Cardiac muscle cell (in vitro differentiated cells and primary cell): ENCODE measurements at places on chromosomes 5 and 9. TPM values are rescaled to one million over a fixed set of nuclear protein-coding genes. Genes with fewer than 3 reads are reported as not detected.
A peak's percentile ranks its signal among the peaks of the same experiment; 100 is the strongest.

DNA sequence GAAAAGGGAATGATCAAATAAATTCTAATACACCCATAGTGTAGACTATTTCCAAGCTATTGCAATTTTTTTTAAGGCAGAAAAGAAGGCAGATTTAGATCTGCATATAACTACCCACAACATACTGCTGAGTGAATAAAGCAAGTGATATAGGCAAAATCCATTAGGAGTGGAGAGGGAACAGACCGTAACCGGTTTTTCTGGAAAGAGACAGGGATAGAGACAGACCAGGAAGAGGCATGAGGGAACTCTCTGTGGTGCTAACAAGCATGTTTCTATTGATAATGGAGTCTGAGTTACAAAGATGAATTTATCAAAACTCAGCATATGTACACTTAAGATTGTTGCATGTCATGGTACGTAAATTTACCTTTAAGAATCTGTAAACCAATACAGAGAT is 14.5 kb downstream of the ZDHHC21 start:
- no peak overlapping the region for H3K4me3 ChIP-seq
- no peaks in the 10 kb centered on the region for H3K27me3 ChIP-seq

DNA sequence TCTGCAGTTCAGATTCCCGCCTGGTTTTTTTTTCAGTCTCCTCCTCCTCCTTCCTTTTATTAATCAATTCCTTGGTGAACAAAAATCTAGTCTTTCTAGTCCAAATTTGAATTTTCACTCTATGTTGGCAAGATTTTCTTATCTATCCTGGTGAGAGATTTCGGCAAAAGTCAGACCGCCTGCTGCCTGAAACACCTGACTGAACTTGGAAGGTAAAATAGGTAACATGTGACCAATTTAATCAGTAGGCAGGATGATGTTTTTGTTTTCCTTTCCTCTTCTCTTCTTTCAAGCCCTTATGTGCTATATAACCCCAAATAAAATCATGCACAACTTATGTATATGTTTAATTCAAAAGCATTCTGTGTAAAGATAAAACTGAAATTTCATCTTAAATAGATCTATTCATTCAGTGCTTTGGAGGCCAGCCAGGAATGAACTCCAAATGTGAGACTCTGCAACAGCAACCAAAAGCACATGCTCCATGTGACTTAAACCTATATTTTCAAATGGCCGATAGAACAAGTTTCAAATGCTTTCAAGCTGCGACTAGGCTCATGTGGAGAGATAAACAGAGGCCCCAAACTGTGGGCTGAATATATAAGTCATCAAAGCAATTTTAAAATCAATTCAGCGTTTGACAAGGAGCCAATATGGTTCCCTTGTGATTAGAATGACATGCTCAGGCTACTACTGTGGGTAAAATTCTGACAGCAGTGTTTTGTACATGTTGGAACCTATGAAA is 100.4 kb upstream of the SEMA6A start:
- peak; percentile 1 for DNase-seq
- H3K4me3 ChIP-seq: no peak overlapping the region
- no peaks in the 10 kb centered on the region for H3K36me3 ChIP-seq
- no peaks in the 10 kb centered on the region for H3K4me1 ChIP-seq

- no peak for DNase-seq
- no peaks in the 10 kb centered on the region for H3K36me3 ChIP-seq
- H3K27me3 ChIP-seq: peaks cover 67% of the 10 kb centered on the region
Observed at GRCh38 chr9:81829195-81829882, 98.9 kb upstream of the SPATA31D4 start.

GRCh38 chr9:119675951-119676350 is 306.7 kb upstream of the BRINP1 start:
- no peaks in the 10 kb centered on the region for H3K4me1 ChIP-seq
- H3K27me3 ChIP-seq: no peaks in the 10 kb centered on the region
- no peak overlapping the region for H3K27ac ChIP-seq
- no peak for DNase-seq
- H3K4me3 ChIP-seq: no peak overlapping the region
- H3K36me3 ChIP-seq: no peaks in the 10 kb centered on the region

GRCh38 chr5:81316571-81316970 is 15.2 kb downstream of the ZCCHC9 start:
- H3K27me3 ChIP-seq: no peaks in the 10 kb centered on the region
- no peak overlapping the region for H3K27ac ChIP-seq
- no peak overlapping the region for H3K4me3 ChIP-seq
- no peaks in the 10 kb centered on the region for H3K4me1 ChIP-seq
- H3K36me3 ChIP-seq: peaks cover 23% of the 10 kb centered on the region
- no peak for DNase-seq

DNA sequence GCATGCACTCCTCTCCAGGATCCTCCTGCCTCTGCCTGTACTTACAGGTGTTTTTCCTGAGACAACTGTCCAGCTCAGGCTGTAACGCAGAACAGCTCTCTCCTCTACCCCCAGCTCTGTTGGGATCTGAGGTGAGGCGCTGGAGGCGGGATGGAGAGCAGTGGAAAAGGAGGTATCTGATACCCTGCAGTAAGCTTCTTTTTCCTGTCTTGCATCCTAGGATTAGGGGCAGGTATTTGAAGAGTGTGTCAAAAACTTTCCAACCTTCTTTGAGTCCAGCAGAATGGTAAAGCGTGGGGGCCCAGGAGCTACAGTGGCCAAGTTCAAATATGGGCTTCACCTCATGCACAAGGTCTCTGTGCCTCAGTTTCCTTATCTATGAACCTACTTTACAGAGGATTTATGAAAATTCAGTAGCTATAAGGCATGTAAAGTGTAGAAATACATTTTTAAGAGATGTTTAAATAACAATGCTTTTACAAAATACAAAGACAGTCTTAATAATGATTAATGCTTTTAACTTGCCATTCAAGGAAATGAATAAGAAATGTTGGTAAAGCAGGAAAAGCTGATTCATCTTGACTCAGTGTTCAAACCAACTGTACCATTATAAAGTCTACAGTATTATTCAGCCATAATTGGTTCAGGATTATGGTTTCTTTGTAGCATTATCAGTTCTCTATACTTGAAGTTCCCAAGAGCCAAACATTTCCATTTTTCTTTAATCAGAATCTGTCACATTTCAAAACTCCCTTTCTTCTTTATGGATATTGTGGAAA is 26.1 kb downstream of the MAP1B start:
- H3K27me3 ChIP-seq: no peaks in the 10 kb centered on the region
- DNase-seq: no peak
- no peak overlapping the region for H3K27ac ChIP-seq
- H3K36me3 ChIP-seq: no peaks in the 10 kb centered on the region
- H3K4me3 ChIP-seq: no peak overlapping the region

- H3K4me3 ChIP-seq: no peak overlapping the region
- no peaks in the 10 kb centered on the region for H3K4me1 ChIP-seq
- H3K27ac ChIP-seq: no peak overlapping the region
- no peaks in the 10 kb centered on the region for H3K36me3 ChIP-seq
Observed at GRCh38 chr5:156155598-156155997, 171.4 kb upstream of the SGCD start.

- no peaks in the 10 kb centered on the region for H3K4me1 ChIP-seq
- no peaks in the 10 kb centered on the region for H3K27me3 ChIP-seq
- H3K36me3 ChIP-seq: no peaks in the 10 kb centered on the region
- no peak overlapping the region for H3K4me3 ChIP-seq
- H3K27ac ChIP-seq: no peak overlapping the region
- no peak for DNase-seq
Observed at GRCh38 chr5:107063511-107063910, 607.2 kb downstream of the EFNA5 start.

DNA sequence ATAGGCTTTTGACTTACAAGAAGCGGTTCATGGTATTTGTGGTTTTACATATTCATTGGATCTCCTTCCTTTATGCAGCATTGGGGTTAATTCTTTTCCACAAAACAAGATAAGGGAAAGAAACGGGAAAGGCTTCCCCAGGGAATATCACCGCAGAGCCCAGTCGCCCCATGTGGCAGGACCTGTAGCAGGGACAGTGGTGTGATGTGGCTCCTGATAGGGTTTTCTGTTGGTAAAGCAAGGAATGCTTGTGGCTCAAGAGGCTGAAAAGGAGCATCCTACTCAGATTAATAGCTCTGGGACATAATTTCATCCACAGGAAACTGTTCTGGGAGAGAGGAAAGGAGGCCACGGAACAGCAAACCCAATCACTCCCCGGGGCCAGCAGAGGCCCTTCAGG is 699.9 kb downstream of the MTRR start:
- no peaks in the 10 kb centered on the region for H3K27me3 ChIP-seq
- peak; percentile 29 for DNase-seq
- no peaks in the 10 kb centered on the region for H3K4me1 ChIP-seq
- H3K36me3 ChIP-seq: no peaks in the 10 kb centered on the region
- no peak overlapping the region for H3K27ac ChIP-seq
- H3K4me3 ChIP-seq: no peak overlapping the region

The PDE6A gene
- 0.21 TPM in 1 of 2 replicates, not detected in the other for total RNA-seq

- no peak overlapping the region for H3K27ac ChIP-seq
- no peak overlapping the region for H3K4me3 ChIP-seq
- H3K36me3 ChIP-seq: no peaks in the 10 kb centered on the region
- peaks cover 8% of the 10 kb centered on the region for H3K27me3 ChIP-seq
- no peaks in the 10 kb centered on the region for H3K4me1 ChIP-seq
Observed at GRCh38 chr9:113154471-113154870, 3.7 kb downstream of the SLC31A2 start.

The F12 gene
- 3.4 and 4.6 TPM in 2 replicates for total RNA-seq

GRCh38 chr5:145903113-145903512 is 30.3 kb upstream of the GRXCR2 start:
- no peaks in the 10 kb centered on the region for H3K36me3 ChIP-seq
- no peaks in the 10 kb centered on the region for H3K4me1 ChIP-seq
- H3K27me3 ChIP-seq: no peaks in the 10 kb centered on the region
- H3K27ac ChIP-seq: no peak overlapping the region
- no peak for DNase-seq
- no peak overlapping the region for H3K4me3 ChIP-seq

GRCh38 chr9:16627521-16627920 is 242.9 kb downstream of the BNC2 start:
- H3K27ac ChIP-seq: no peak overlapping the region
- peaks cover 22% of the 10 kb centered on the region for H3K27me3 ChIP-seq
- DNase-seq: peak; percentile 25

DNA sequence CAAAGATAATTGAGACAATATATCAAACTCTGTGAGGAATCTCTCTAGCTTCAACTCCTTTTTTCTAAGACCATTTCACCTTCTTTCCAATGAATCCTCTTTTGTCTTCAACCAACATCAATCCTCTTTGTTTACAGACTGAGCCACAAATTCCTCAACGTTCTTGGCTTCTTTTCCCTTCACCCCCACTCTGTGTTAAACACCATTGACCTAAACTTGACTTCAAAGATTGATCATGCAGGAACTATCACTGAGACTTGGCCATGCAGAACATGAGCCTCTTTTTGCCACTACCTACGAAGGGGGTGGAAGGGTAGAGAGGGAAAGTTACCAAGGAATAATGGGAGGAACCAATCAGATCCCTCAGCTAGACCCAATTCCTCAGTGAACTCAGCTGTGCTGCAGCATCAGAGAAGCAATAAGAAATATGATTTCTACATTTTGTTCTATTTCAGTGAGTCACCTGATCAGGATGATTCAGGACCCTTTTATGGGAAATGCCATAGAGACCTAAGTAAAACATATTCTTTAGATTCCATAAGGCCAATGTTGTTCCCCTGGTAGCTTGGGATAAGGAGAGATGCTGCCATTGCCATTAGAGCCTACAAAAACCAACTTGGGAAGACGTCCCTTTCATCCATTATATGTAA is 187.7 kb upstream of the RGMB start:
- H3K27me3 ChIP-seq: no peaks in the 10 kb centered on the region
- no peaks in the 10 kb centered on the region for H3K4me1 ChIP-seq
- H3K27ac ChIP-seq: no peak overlapping the region
- H3K4me3 ChIP-seq: no peak overlapping the region

The MLANA gene
- not detected in 2 replicates for total RNA-seq

The GDA gene
- 0.18 and 0.21 TPM in 2 replicates for total RNA-seq

DNA sequence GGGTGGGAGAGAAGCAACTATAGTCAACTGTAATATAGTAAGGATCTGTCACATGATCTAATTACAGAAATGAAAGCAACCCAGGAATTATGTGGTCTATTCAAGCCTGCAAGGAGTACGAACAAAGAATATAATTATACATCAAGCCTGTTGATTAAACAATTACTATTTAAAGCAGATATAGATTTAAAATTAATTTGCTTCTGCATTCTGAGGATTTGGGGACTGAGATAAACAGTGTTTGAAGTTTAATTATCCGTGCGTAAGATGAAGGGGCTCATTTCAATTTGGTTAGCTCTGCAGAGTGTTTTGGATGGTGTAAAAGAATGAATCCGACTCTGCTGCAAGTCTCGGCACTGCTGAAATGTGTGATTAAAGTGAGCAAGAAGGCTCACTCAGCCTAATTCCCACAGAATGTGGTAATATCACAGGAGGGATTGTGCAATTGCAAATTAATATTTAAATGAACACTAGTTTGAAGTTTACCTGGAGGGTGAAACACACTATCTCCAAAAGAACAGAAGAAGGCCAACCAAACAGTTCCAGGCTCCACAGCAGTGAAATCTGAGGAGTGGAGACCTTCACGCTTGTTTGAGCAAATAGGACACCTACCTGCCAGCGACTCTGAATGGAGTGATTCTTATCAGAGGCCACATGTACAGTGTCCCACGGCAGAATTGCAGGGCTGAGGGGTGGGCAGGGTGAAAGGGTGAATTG is 420.6 kb upstream of the SLC30A5 start:
- H3K27me3 ChIP-seq: no peaks in the 10 kb centered on the region
- no peak overlapping the region for H3K4me3 ChIP-seq
- H3K36me3 ChIP-seq: no peaks in the 10 kb centered on the region
- peaks cover 6% of the 10 kb centered on the region for H3K4me1 ChIP-seq
- no peak for DNase-seq

DNA sequence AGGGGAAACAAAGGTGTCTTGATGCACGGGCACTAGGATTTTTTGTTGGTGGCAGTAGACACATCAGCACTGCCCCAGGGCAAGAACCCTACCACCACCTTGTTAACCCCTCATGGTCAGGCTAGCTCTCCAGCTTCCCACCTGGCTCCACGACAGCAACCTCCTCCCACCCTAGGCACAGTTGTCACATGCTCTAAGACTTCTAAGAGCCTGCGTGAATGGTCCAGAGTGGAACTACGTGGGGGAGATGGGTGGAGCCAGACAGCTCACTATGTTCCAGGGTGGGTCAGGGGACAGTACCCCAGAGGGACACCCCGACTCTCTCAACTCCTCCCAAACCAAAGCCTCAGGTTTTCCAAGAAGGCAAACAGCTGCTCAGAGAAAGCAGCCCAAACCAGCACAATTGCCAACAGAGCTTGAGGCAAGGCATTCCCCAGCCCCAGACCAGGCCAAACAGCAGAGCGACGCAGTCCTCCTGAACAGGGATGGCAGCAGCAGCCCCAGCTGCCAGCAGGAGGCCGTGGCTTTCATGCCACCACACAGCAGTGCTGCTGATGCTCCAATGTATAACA is 78.0 kb downstream of the NRG2 start:
- H3K27me3 ChIP-seq: no peaks in the 10 kb centered on the region
- DNase-seq: no peak
- no peak overlapping the region for H3K27ac ChIP-seq
- peaks cover 8% of the 10 kb centered on the region for H3K4me1 ChIP-seq

The PRDM12 gene
- 0.30 and 0.70 TPM in 2 replicates for total RNA-seq

The ARHGEF39 gene
- total RNA-seq: 1.5 and 12.6 TPM in 2 replicates
